ENCODE measurements at places on chromosomes 13 and 19. TPM values are rescaled to one million over a fixed set of nuclear protein-coding genes. Genes with fewer than 3 reads are reported as not detected.

The FBXW9 gene
- total RNA-seq = 4.7 TPM

The ZNF560 gene
- total RNA-seq = 0.15 TPM

DNA sequence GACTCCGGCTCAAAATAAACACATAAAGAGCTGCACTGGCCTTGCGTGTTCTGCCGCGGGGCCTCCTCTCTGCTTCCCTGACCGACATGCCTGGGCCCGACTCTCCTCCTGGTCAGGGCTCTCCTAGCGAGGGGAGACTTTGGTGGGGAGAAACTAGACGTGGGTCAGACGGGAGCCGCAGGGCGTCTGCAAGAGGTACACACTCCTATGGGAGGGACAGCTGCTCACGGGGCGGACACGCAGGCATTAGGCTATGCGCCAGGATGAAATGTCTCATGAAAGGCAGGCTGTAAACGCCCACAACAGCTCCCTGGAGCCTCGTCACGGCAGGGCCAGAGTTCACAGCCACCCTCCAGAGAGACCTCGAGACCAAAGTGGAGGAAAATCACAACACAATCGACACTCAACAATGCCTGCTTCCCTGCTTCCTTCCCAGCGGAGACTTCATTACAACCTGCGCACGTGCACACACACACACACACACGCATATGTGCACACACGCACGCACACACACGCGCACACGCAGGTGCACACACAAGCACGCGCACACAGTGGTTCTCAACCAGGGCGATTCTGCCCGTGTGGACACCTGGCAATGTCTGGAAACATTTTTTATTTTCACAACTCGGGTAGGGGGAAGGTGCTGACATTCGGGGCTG is 5.8 kb downstream of the SLC39A3 start:
- no peaks in the 10 kb centered on the region for H3K27me3 ChIP-seq
- H3K27ac ChIP-seq = no peak overlapping the region
- H3K36me3 ChIP-seq = peaks cover 54% of the 10 kb centered on the region
- H3K4me3 ChIP-seq = no peak overlapping the region

DNA sequence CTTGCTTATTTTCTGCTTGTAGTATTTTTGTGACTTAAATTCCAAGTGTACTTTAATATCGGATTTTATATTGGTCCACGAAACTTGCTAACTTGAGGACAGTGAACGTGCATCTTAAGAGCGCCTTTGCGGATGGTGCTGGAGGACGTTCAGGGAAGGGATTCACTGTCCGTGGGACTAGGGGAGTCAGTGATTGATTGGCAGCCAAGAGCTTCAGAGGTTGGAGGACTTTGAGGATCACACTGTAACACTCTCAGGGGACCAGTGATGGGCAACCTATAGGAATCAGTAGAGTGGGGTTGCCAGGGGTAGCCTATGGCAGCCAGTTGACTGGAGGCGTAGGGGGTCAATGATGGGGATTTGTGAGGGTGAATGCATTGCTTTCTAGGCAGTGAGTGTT is 516 bp downstream of the ZNF175 start:
- DNase-seq = no peak
- H3K27ac ChIP-seq = peak overlapping the region; percentile 86
- peaks cover 39% of the 10 kb centered on the region for H3K36me3 ChIP-seq
- no peaks in the 10 kb centered on the region for H3K27me3 ChIP-seq

DNA sequence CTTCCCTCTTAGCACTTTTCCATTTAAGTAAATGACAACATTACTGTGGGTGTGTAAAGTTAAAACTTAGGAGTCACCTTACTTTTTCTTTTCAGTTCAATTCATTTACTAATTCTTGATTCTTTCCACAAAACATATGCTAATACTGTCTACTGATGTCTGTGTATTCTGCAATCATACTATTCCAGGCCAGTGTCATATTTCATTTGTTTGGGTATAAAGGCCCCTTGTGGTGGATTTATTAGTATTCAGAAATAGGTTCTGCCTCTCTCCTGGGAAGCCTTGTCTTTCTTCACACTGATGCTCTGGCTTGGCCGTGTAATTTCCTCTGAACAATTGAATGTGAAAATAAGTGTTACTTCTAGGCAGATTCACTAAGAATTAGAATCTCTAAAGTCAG is 621.9 kb upstream of the SPRY2 start:
- H3K27ac ChIP-seq = no peak overlapping the region
- H3K4me1 ChIP-seq = peaks cover 11% of the 10 kb centered on the region

DNA sequence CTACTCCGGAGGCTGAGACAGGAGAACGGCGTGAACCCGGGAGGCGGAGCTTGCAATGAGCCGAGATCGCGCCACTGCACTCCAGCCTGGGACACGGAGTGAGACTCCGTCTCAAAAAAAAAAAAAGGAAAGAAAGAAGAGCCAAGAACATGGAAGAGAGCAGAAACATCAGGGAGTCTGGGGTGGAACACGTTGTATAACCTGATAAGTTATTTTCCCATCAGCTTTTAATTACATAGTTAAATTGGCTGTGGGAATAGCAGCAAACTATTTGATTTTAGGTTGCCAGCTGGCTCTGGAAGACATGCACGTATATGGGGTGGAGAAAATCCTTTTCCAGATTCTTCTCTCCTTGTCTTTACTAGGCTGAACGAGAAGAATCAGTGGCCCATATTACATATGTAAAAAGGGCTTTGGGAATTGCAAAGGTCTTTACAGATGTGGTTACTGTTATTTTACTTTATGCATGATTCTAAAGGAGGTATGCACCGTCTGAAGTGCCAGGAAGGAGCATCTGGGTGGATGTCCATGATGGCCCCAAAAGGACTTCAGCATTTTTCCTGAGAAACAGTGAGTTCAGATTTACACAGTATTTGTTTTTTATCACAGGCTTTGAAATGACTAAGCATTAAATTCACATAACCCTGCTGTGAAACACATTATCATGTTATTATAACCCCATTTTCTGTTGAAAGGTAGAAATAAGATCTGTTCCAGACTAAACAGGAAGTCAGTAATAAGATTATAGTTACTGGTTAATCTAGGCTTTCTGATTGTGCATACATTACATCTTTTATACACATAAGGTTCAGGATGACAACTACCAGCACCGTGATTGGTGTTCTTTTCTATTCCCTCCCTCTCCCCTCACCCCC is 4.6 kb upstream of the NAA16 start:
- no peak for DNase-seq
- no peak overlapping the region for H3K4me3 ChIP-seq
- no peak overlapping the region for H3K27ac ChIP-seq
- no peaks in the 10 kb centered on the region for H3K27me3 ChIP-seq

- no peak overlapping the region for H3K27ac ChIP-seq
- peaks cover 2% of the 10 kb centered on the region for H3K27me3 ChIP-seq
- H3K36me3 ChIP-seq = peaks cover 5% of the 10 kb centered on the region
- peak overlapping the region; percentile 47 for H3K4me3 ChIP-seq
- DNase-seq = no peak
Measured at GRCh38 chr19:8504919-8505318, 2.5 kb upstream of the PRAM1 start.

GRCh38 chr13:107025991-107026390 is 458.1 kb upstream of the ARGLU1 start:
- H3K27ac ChIP-seq = no peak overlapping the region
- H3K4me1 ChIP-seq = no peaks in the 10 kb centered on the region
- no peaks in the 10 kb centered on the region for H3K36me3 ChIP-seq
- no peak for DNase-seq
- H3K4me3 ChIP-seq = no peak overlapping the region

DNA sequence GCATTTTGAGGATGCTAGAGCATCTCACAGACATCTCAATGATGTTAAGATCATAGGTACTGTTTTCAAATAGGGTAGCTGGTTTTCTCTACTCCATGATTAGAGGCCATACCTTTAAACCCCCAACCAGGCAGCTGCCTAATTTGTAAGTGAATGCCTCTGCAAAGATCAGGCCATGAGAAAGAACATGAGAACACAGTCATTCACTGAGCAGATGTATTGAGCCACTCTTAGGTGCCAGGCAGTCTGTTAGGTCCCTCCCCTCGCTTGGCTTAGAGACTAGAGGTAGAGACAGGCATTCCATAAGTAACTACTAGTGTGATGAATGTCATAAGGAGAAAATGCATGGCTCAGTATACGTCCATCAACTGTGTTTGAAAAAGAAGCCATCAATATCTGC is 410.0 kb downstream of the FGF9 start:
- no peaks in the 10 kb centered on the region for H3K36me3 ChIP-seq
- DNase-seq = no peak
- H3K4me3 ChIP-seq = no peak overlapping the region
- no peak overlapping the region for H3K27ac ChIP-seq
